Gastroesophageal sphincter (tissue), 4 donors: ENCODE measurements at places on chromosomes 12 and 14.

- peak; percentile 40 for ATAC-seq
Measured at GRCh38 chr12:93137656-93138612, 208.8 kb upstream of the EEA1 start.

DNA sequence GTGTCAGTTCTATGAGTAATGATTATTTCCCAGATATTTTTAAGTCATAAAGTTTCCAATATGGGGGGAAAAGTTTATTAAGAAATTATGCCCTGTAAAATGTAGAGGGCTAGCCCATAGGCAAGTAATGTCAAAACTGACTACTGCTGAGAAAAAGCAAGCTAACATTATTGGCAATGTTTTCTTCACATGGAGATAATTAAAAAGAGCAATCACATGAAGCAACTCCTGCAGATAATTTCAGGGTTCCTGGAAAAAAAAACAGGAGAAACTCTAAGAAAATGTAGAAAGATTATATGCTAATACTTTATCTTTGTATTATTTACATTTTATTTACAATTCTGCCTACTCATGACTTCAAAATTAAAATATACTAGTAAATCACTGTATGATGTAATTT lies 39.8 kb downstream of the PPP1R12A start:
- no peak for ATAC-seq

GRCh38 chr14:85867450-85867849 lies 337.5 kb downstream of the FLRT2 start:
- no peak for ATAC-seq

GRCh38 chr12:10221846-10222245 lies 9.2 kb downstream of the GABARAPL1 start:
- ATAC-seq: no peak

DNA sequence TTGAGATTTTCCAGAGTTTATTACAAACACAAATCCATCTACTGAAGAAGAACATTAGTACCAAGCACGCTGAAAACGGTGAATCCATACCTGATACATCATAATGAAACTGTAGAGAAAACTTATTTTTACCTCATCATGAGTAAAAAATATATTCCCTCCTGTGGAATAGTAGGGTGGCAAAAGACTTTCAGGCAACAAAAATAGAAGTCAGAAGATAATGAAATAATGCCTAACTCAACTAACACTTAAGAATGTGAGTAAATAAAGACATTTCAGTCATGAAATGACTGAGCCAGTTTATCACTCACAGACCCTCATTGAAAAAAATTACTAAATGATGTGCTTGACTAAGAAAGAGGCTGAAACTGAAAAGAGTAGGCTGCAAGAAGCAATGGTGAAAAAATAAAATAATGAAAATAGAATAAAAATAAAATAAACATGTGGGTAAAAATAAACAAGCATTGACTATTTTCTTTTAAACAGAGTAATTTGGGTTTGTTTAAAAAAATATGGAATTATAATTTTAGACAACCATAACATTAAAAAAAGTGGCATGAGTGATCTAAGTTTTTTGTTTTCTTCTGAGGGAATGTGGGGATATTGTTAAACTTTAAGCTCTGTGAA lies 148.6 kb downstream of the ASCL1 start:
- ATAC-seq: no peak

DNA sequence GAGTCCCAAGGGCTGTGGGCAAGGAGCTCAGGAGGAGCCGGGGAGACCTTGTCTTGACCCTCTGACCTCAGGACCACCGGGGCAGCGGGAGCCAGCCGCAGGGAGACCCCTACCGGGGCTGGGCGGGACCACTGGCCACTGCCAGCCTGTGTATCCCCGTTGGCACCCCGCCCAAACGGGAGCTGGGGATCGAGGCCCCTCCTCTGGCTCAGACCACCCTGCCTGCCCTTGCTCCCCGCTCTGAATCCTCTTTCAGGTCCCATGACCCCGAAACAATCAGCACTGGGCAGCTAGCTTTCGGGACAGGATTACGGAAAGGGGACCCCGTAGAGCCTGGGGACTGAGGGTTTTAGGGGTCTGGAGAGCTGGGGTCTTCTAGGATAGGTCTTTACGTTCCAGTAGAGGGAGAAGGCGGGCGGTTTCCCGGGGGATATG lies 1.3 kb downstream of the GLI1 start:
- ATAC-seq: no peak

GRCh38 chr12:64385468-64385867 lies 5.1 kb downstream of the C12orf56 start:
- ATAC-seq: no peak

- no peak for ATAC-seq
Measured at GRCh38 chr14:60575008-60575407, 66.1 kb downstream of the SIX6 start.

GRCh38 chr12:125050868-125051267 lies 14.4 kb upstream of the AACS start:
- no peak for ATAC-seq

- no peak for ATAC-seq
Measured at GRCh38 chr14:94040247-94040646, 14.1 kb downstream of the OTUB2 start.

GRCh38 chr12:68114606-68115005 lies 44.9 kb downstream of the IFNG start:
- no peak for ATAC-seq

- no peak for ATAC-seq
Measured at GRCh38 chr14:34085695-34086094, 134.8 kb upstream of the EGLN3 start.

DNA sequence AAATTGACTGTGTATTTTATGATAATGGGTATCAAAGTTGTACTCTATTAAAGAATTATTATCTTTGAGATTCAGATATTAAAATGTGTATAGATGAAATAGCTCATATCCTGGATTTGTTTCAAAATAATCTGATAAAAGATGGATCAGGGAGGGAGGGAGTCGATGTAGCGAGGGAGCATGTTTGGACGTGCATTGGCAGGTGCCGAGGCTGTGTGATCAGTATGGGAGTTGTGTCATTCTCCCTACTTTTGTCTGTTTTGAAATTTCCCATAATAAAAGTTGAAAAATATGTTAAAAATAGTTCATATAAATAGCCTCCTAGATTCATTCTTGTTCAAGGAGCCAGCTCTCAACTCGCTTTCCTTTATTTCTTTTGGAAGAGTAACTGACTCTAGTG lies 171.6 kb upstream of the HIF1A start:
- ATAC-seq: no peak

- peak; percentile 77 for ATAC-seq
Measured at GRCh38 chr12:122980183-122981035, at the start of gene ARL6IP4. Gene ARL6IP4, plus strand, starts transcription at chr12:122980681. Its CDS starts 459 bp downstream, at chr12:122981140.

GRCh38 chr12:122327494-122328385 lies 61.4 kb upstream of the VPS33A start:
- ATAC-seq: peak; percentile 31

- ATAC-seq: no peak
Measured at GRCh38 chr14:54427871-54428270, 13.3 kb downstream of the CNIH1 start.

GRCh38 chr14:75566321-75566720 lies 12.1 kb upstream of the FLVCR2 start:
- no peak for ATAC-seq

GRCh38 chr14:68894802-68895703 lies 84.0 kb downstream of the ACTN1 start:
- ATAC-seq: no peak

DNA sequence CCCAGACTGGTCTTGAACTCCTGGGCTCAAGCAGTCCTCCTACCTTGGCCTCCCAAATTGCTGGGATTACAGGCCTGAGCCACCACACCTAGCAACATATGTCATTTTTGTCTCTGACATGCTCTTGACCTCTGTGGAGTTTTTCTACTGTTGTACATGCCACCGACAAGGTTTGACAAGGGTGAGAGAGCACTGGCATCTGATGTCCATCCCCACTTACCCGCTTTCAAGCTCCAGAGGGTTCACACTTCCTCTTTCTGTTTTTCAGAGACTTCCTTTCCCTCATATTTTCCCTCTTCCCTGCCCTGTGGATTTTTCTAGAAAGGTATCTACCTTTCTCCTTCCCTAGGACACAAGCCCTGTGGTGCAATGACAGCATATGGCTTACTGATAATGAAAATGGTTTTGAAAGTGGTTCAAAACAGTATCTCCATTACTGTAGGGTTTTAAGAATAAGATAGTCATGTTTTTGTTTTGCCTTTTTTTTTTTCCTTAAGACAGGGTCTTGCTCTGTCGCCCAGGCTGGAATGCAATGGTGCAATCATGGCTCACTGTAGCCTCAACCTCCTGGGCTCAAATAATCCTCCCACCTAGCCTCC lies 27.7 kb upstream of the PLEKHG3 start:
- no peak for ATAC-seq

DNA sequence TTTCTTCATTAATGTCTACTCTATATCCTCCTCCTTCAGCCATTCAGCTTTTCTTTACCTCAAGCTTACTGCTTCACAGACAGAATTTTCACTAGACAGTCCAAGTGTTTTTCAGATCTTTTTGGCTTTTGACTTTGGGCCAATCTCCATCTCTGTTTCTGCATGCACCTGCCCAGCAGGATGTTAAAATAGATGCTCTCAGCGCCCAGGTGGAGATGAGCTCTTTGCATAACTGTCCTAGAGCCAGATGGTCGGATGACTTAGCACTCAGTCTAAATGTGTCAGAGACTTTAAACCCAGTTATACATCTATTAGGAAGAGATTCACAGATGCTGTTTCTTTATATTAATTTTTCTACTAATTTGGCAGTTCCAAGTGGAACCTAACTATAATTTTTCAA lies 80.3 kb upstream of the SSTR1 start:
- ATAC-seq: no peak

DNA sequence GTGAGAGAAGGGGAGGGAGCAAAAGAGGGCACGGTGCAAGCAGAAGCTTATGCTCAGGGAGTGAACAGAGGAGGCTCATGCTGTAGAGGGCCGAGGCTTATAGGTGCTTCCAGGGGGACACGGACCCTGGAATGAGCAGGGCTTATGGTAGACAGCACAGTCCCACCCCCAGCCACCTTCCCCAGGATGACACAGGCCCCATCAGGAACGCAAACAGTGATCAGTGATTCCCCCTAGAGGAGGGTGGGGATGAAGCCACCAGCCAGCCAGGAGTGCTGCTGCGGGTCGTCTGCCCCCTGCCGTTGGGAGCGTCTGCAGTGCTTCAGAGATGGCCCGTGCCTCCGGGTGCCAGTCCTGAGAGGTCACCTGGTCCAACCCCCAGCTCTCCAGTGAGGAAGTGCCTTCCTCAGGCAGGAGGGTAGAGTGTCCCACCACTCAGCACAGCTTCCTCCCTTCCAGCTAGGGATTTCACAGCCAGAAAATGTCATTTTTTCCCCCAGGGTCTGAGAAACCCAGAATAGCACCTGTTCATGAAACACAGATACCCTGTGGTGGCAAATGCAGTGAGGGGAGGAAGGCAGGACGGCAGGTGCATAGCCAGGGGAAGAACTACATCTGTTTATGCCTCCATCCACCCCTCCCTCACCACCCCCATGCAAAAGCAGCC lies 60.7 kb downstream of the SLC6A12 start:
- ATAC-seq: peak; percentile 51

DNA sequence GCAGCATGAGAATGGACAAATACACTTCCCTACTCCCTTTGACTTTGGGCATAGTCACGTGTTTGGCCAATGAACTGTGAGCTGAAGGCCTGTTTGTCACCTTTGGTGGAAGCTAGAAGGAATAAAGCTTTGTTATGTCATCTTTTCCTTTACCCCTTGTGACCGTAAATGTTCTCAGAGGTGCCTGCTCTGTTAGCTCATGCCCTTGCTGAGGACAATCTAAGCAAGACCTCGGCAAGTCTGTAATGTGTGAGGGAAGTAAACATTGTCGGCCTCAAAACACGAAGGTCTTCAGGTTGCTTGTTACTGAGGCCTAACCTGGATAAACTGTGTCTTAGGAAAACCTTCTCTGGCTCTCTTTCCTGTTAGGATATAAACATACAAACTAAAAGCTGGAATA lies 354.2 kb downstream of the TMEM132D start:
- no peak for ATAC-seq

- ATAC-seq: peak; percentile 40
Measured at GRCh38 chr12:121144416-121144914, 11.8 kb downstream of the P2RX7 start.

DNA sequence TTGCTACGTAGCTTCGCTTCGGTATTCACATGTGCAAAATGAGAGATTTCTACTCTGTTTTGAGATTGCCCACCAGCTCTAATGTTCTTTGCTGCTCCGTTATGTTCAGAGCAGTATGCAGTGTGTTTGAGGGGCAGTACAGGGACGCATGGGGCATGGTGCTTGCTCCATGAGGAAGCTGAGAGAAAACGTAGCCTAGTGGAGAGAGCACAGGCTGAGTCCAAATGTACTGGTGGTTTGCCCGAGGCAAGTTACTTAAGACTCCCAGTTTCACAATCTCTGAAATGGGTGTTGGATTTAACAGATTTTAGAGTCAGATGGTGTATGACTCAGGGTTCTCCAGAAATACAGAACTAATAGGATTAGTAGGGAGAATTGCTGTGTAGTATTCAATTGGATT lies 310.5 kb downstream of the ETNK1 start:
- no peak for ATAC-seq

- ATAC-seq: no peak
Measured at GRCh38 chr14:68486033-68486732, 306.7 kb downstream of the ZFP36L1 start.

DNA sequence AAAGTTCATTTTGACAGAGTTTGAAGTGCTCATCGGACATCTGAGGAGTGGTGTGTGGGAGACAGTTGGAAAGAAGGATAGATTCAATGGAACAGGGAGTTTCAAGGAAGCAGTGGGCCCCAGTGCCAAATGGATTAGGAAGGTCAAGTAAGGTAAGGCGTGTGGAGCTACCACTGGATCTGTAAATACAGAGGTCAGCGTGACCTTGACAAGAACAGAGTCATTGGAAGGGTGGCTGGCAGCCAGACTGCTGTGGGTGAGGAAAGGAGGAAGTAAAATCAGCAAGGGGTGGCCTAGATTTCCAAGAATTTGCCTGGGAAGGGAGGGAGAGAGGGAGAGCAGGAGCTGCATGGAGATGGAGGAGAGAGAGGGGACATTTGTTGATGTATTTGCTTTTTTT lies 68.2 kb upstream of the IGF1 start:
- ATAC-seq: no peak

DNA sequence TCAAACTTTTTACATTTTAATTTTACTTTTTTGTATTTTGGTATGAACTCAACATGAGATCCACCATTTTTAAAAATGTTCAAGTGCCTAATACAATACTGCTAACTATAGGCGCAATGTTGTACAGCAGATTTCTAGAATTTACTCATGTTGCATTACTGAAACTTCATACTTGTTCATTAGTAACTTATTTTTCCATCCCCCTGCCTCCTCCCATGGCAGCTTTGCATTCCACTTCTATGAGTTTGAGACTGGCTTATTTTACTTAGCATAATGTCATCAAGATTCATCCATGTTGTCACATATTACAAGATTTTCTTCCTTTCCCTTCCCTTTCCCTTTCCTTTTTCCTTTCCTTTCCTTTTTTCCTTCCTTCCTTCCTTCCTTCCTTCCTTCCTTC lies 825.9 kb downstream of the SLC16A7 start:
- ATAC-seq: no peak

- ATAC-seq: no peak
Measured at GRCh38 chr12:52598966-52599365, 2.3 kb downstream of the KRT72 start.
